Amygdala (tissue), 56 donors: ENCODE measurements at places on chromosomes 1 and 21.

DNA sequence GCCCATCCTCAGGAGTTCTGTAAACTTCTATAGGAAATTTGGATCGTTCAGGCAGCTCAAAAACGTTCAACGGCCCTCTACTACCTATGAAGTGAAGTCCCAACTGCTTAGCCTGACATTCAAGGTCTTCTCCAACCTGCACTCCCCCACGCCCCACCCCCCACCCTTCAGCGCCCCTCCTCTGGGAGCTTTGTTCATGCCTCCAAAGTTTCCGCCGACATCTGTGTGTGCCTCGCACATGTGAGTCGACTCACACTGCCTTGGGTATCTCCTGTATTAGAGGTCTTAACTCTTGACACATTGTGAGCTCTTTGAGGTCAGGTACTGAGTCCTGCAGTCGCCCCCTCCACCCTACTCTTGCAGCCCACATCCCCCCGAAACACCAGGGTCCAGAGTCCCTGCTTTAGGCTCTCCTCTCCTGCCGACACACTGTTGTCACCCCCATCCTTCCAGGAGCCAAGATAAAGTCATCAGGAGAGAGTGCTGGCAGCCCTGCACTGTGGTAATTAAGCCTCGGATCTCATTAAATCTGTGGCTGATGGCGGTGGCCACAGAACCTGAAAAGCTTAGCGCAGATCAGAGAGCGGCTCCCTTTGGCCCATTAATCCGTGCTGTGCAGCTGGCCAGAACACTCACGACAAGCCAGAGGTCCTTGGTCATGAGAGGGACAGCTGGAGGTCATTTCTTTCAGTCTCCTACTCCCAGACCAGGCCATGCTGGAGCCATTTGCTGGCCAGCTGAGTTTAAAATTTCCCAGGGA lies 1.4 kb upstream of the PAFAH2 start:
- DNase-seq, result no peak

GRCh38 chr1:184072376-184072775 lies 20.8 kb downstream of the TSEN15 start:
- no peak for DNase-seq

- DNase-seq, result peak; percentile 76
These were observed 140.9 kb upstream of the ARHGEF16 start for GRCh38 chr1:3313576-3313950.

DNA sequence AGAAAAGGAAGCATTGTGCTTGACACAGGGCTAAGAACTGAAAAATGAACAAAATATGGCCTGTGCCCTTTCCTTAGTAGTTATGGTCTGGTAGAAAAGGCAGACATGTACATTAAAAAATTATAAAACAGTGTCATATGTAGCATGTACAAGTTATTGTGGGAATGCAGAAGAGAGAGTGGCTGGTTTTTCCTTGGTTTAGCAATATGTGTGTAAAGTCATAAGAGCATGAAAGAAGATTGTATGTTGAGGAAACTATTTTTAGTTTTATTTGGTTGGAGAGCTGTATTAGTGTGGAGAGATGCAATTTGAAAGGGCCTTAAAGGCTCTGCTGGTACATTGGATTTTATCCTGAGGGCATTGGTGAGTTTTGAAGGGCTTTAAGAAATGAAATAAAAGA lies 145.8 kb downstream of the PDE4B start:
- no peak for DNase-seq

GRCh38 chr1:27563341-27563590 lies 40.7 kb downstream of the AHDC1 start:
- DNase-seq, result no peak

DNA sequence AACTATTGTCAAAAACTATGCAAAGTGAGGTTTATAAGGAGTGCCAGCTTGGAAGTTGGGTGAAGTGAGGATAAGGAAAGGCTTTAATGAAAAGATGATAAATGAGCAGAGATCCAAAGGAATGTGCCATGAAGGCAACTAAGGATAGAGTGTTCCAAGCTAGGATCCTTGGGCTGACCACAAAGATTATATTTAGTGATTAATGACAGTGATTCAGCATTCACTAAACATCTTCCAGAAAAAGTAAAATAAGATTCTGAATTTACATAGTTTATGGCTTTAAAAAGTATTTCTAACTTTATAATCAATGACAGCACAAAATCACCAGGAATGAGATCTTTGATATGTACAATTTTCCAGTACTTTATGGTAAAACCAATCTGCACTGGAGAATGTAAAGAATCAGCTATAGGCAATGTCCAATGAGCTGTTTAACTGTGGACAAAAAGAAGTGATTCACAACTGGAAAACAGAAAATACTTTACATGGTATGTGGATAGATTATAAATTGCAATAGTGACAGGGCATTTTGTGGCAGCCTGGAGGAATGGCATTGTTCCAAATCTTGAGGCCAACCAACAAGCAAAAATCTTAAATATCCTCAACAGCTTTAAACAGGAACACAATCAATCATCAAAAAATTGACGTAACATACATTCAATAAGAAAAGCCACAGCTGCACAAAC lies 91.2 kb upstream of the KCTD3 start:
- no peak for DNase-seq

- no peak for DNase-seq
These were observed 9.2 kb downstream of the ROR1 start for GRCh38 chr1:63782982-63783381.

GRCh38 chr1:8370046-8370881 lies 52.4 kb downstream of the SLC45A1 start:
- no peak for DNase-seq

DNA sequence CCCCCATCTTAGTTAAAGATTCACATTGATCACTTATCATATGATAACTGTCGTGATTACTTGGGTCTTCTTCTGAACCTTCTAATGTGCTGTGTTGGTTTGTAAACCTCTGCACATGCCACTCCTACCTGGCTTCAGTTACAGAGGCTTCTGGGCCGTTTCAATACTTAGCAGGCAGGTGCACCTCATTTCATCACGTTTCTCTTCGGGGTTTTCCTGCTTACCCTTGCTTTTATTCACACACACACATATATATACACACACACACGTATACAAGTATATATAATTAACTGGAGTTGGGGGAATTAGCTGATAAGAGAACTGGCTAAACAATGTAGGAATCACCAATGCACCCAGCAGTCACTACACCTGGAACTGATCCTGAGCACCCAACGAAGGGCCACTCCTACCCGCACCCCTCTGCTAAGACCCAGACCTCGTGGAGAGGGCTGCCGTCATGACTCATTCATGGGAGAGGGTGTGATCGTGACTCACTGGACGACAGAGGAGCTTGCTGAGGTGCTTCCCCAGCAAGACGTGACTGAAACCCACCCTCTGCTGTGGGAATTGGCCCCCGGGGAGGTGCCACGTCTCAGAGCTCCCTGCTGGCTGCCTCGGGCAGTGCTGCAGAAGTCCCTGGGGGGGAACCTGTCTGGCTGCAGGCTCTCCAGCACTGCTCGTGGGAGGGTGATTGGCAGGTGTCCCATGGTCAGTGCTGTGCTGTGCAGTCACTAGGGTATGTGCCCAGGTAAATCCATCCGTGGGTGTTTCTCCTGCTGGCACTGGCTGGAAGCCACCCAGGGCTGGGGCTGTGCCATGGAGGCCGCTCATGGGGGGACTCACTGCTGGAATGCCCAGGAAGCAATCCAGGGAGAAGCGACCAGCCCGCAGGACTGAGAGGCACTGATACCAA lies 166.6 kb downstream of the DYRK1A start:
- DNase-seq, result no peak
